ENCODE measurements at places on chromosomes 12 and 14. TPM values are rescaled to one million over a fixed set of nuclear protein-coding genes. Genes with fewer than 3 reads are reported as not detected.

DNA sequence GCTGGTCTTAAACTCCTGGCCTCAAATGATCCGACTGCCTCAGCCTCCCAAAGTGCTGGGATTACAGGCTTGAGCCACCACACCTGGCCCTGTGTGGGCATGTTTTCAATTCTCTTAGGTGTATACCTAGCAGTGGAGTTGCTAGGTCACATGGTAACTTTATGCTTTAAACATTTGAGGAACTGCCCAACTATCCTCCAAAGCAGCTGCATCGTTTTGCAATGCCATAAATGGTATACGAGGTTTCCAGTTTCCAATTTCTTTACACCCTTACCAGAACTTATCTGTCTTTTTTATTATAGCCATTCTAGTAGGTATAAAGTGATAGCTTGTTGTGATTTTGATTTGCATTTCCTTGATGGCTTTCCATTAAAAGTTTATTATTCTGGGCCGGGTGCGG is 25.1 kb downstream of the RBMS2 start:
- DNase-seq = no peak
- no peaks in the 10 kb centered on the region for H3K27me3 ChIP-seq
- no peaks in the 10 kb centered on the region for H3K4me1 ChIP-seq
- no peaks in the 10 kb centered on the region for H3K36me3 ChIP-seq

- H3K27ac ChIP-seq = peak overlapping the region; percentile 70
- peaks cover 9% of the 10 kb centered on the region for H3K4me1 ChIP-seq
- H3K36me3 ChIP-seq = no peaks in the 10 kb centered on the region
- peak overlapping the region; percentile 46 for H3K4me3 ChIP-seq
- no peak for DNase-seq
- peaks cover 9% of the 10 kb centered on the region for H3K27me3 ChIP-seq
These were observed 24.5 kb upstream of the PPP1R13B start for GRCh38 chr14:103871596-103872480.

DNA sequence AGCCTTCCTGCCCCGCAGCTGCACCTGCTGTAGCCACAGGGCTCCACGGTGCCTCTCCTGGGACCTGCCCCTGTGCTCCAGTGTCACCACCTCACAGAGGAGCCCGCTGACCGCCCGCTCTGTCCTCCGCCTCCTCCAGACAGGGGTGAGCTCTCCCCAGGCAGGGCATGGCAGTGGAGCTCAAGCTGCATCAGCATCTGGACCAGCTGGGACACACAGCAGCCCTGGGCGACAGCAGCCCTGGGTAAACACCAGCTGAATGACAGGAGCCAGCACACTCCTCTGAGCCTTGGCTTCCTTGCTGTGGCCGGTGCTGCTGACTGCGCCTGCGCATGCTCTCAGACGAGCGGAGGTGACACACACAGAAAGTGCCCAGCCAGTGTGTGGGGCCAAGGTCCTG is 22.0 kb downstream of the CHGA start:
- no peak overlapping the region for H3K27ac ChIP-seq
- no peak for DNase-seq
- H3K36me3 ChIP-seq = peaks cover 99% of the 10 kb centered on the region

- no peaks in the 10 kb centered on the region for H3K27me3 ChIP-seq
- H3K27ac ChIP-seq = no peak overlapping the region
- H3K36me3 ChIP-seq = peaks cover 32% of the 10 kb centered on the region
- no peak overlapping the region for H3K4me3 ChIP-seq
- H3K4me1 ChIP-seq = peaks cover 96% of the 10 kb centered on the region
- peak; percentile 65 for DNase-seq
These were observed 5.1 kb downstream of the INF2 start for GRCh38 chr14:104694475-104694950.

DNA sequence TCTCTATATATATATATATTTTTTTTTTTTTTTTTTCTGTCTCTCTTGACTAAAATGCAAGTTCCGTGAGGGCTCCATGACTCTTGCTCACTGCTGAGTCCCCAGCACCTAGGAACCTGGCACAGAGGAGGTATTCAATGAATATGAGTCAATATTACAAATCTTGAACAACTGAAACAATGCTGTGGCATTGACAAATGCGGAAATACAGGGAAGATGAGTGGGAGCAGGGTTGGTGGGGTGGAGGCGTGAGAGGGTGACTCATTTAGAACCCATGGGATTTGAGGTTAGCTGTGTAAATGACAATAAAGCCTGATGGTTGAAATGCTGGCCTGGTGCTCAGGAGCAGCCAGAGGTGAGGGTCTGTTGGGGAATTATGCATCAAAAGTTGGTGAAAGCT is 121.7 kb upstream of the FUT8 start:
- H3K4me3 ChIP-seq = no peak overlapping the region
- no peak overlapping the region for H3K27ac ChIP-seq
- H3K4me1 ChIP-seq = no peaks in the 10 kb centered on the region
- H3K36me3 ChIP-seq = no peaks in the 10 kb centered on the region
- DNase-seq = no peak
- no peaks in the 10 kb centered on the region for H3K27me3 ChIP-seq

GRCh38 chr12:12510141-12510540 is 52.5 kb downstream of the DUSP16 start:
- no peak for DNase-seq
- peaks cover 39% of the 10 kb centered on the region for H3K4me1 ChIP-seq
- H3K36me3 ChIP-seq = no peaks in the 10 kb centered on the region
- no peak overlapping the region for H3K27ac ChIP-seq
- H3K4me3 ChIP-seq = no peak overlapping the region
- no peaks in the 10 kb centered on the region for H3K27me3 ChIP-seq

DNA sequence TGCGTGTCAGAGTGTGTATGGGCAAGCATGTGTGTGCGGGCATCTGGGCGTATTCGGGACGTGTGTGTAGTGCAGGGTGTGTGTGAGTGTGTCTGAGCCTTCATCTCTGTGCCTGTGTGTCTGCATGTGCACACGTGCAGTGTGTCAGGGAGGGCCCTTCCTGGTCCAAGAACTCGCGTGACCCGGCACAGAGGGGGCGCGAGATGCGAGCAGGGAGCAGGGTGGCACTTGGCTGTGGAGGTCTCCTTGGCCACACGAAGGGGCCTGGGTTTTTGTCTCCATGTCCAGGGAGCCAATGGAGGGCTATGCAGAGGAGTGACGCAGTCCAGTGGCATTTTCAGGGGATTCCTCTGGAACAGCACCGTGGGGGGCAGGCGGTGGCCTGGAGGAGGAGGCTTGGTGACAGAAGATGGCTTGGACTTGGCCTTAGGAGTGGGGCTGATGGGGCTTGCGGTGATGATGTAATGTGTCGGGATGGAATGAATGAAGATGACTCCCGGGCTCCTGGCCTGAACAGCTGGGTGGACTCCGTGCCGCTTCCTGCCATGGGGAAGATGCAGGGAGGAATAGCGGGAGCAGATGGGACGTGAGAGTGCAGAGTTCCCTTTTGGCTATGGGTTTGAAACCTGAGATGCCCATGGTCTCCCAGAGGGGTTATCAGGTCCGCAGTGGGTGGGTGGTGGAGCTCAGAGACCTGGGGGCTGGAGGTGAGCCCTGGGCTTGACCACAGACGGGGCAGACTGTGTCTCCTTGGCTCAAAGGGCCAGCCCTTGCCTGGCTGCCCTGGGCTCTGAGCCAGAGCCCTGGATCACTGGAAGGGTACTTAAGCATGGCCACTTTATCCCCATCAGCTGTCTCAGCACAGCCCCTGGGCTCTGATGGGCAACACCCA is 208.3 kb downstream of the PHETA1 start:
- H3K27ac ChIP-seq = no peak overlapping the region
- peaks cover 25% of the 10 kb centered on the region for H3K27me3 ChIP-seq
- H3K4me3 ChIP-seq = no peak overlapping the region
- no peak for DNase-seq
- H3K36me3 ChIP-seq = no peaks in the 10 kb centered on the region
- H3K4me1 ChIP-seq = no peaks in the 10 kb centered on the region

DNA sequence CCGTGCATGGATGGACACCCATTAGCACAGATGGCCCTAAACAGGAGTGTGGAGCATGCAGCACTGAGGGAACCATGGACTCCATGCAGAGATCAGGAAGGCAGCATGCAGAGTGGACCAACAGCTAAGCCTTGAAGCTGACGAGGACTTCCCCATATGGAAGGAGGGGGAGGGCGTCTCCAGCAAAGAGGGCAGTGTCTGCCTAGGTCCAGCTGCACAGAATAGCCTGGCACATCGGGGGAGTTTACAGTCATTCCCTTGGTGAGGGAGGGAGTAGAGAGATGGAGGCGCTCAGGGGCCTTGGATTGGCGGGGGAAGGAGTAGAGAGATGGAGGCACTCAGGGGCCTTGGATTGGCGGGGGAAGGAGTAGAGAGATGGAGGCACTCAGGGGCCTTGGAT is 64.5 kb downstream of the ANKRD9 start:
- H3K36me3 ChIP-seq = peaks cover 99% of the 10 kb centered on the region
- DNase-seq = no peak
- no peak overlapping the region for H3K4me3 ChIP-seq
- no peaks in the 10 kb centered on the region for H3K4me1 ChIP-seq

- H3K4me3 ChIP-seq = no peak overlapping the region
- no peaks in the 10 kb centered on the region for H3K36me3 ChIP-seq
- no peaks in the 10 kb centered on the region for H3K4me1 ChIP-seq
- no peak for DNase-seq
These were observed 40.7 kb upstream of the ANO4 start for GRCh38 chr12:100753837-100754236.

- no peak for DNase-seq
- no peaks in the 10 kb centered on the region for H3K27me3 ChIP-seq
- no peak overlapping the region for H3K27ac ChIP-seq
- no peaks in the 10 kb centered on the region for H3K4me1 ChIP-seq
- H3K36me3 ChIP-seq = peaks cover 100% of the 10 kb centered on the region
These were observed 39.6 kb downstream of the ZFYVE26 start for GRCh38 chr14:67776653-67777322.

DNA sequence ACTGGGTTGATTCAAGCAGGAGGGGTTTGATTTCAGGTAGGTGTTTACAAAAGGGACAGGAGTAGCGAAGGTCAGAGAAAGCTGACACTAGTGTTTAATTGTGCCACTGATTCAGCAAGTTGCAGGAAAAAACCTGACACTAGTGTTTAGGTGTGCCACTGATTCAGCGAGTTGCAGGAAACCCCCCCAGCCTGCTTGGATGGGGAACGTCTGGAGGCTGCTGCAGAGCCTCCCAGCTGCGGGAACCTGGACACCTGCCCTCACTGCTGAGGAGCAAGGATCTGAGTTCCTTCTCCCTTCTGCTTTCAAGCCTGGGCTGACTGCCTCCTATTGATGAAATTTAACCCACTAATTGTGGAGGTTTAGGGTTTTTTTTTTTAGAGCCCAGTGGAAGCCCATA is 84.2 kb downstream of the AVPR1A start:
- H3K4me1 ChIP-seq = no peaks in the 10 kb centered on the region
- H3K36me3 ChIP-seq = no peaks in the 10 kb centered on the region

DNA sequence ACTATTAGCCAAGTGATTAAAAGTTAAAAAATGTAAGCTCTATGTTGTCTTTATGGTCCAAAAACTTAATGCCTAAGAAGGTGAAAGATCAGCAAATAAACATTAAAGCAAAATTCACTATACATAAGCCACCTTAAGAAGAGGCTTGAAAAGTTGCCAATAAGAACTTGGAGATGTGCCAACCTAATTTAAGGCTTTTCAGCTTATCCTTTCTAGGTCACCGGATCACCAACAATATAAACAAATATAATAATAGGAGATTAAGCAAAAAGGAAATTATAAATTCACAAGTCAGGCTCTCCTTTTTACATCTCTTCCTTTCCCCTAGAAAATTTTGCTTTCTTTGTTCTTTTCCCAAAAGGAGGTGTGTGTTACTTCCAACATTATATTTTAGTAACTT is 30.9 kb downstream of the SLC2A3 start:
- H3K4me1 ChIP-seq = no peaks in the 10 kb centered on the region
- no peak overlapping the region for H3K27ac ChIP-seq
- DNase-seq = no peak
- H3K4me3 ChIP-seq = no peak overlapping the region
- H3K27me3 ChIP-seq = no peaks in the 10 kb centered on the region

GRCh38 chr14:46581036-46581671 is 70.4 kb downstream of the RPL10L start:
- H3K36me3 ChIP-seq = no peaks in the 10 kb centered on the region
- H3K27ac ChIP-seq = no peak overlapping the region
- H3K27me3 ChIP-seq = no peaks in the 10 kb centered on the region
- H3K4me3 ChIP-seq = no peak overlapping the region
- no peaks in the 10 kb centered on the region for H3K4me1 ChIP-seq

- H3K27me3 ChIP-seq = no peaks in the 10 kb centered on the region
- peaks cover 7% of the 10 kb centered on the region for H3K36me3 ChIP-seq
- no peak for DNase-seq
These were observed 24.7 kb downstream of the ATF1 start for GRCh38 chr12:50788561-50788960.

- DNase-seq = no peak
- H3K27me3 ChIP-seq = no peaks in the 10 kb centered on the region
- H3K4me3 ChIP-seq = no peak overlapping the region
- no peaks in the 10 kb centered on the region for H3K36me3 ChIP-seq
These were observed 71.7 kb upstream of the CCDC196 start for GRCh38 chr14:66414511-66414910.

- H3K4me1 ChIP-seq = peaks cover 84% of the 10 kb centered on the region
- no peaks in the 10 kb centered on the region for H3K27me3 ChIP-seq
- no peak for DNase-seq
- H3K27ac ChIP-seq = peak overlapping the region; percentile 23
These were observed 30.6 kb downstream of the CMKLR1 start for GRCh38 chr12:108308395-108309085.

DNA sequence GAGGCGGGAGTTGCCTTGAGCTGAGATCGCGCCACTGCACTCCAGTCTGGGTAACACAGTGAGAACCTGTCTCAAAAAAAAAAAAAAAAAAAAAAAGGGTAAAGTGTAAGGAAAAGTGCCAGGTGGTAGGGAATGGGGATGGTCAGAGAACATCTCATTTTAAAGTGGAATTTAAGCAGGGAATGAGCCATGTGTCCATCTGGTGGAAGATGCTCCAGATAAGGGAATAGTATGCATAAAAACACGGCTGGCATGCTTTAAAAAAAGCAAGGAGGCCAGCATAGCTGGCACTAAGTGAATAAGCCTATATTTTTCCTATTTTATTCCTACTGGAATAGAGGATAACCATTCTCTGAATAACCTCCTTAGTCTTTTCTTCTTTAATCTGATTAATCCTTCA is 33.7 kb downstream of the FAM186A start:
- H3K4me3 ChIP-seq = no peak overlapping the region
- no peaks in the 10 kb centered on the region for H3K27me3 ChIP-seq
- no peak for DNase-seq

- no peak overlapping the region for H3K27ac ChIP-seq
- no peaks in the 10 kb centered on the region for H3K4me1 ChIP-seq
- no peaks in the 10 kb centered on the region for H3K27me3 ChIP-seq
- no peak for DNase-seq
- H3K36me3 ChIP-seq = no peaks in the 10 kb centered on the region
These were observed 164.8 kb downstream of the ITPR2 start for GRCh38 chr12:26668230-26668629.

The SPPL3 gene
- 72.1 TPM for polyA plus RNA-seq

The OTOGL gene
- polyA plus RNA-seq = 0.61 TPM

The NFE2 gene
- polyA plus RNA-seq = 5.2 TPM

The DTX1 gene
- polyA plus RNA-seq = 3.7 TPM

The AMDHD1 gene
- 1.3 TPM for polyA plus RNA-seq

The CPM gene
- 180 TPM for polyA plus RNA-seq

The ZDHHC22 gene
- 0.10 TPM for polyA plus RNA-seq

The SPTB gene
- polyA plus RNA-seq = 4.7 TPM

The CCDC92 gene
- 59.2 TPM for polyA plus RNA-seq

The LMNTD1 gene
- polyA plus RNA-seq = 0.35 TPM

The ESPL1 gene
- 21.7 TPM for polyA plus RNA-seq

The LRTM2 gene
- not detected for polyA plus RNA-seq

The PGF gene
- polyA plus RNA-seq = 13.6 TPM

The CLEC4C gene
- polyA plus RNA-seq = 0.15 TPM

The GLIPR1 gene
- polyA plus RNA-seq = 12.5 TPM
